NCI-H1694 (cell line): ENCODE measurements at places on chromosomes 11 and 22.

- DNase-seq, result no peak
These were observed 7.0 kb downstream of the SEPTIN3 start for GRCh38 chr22:41976070-41976901.

DNA sequence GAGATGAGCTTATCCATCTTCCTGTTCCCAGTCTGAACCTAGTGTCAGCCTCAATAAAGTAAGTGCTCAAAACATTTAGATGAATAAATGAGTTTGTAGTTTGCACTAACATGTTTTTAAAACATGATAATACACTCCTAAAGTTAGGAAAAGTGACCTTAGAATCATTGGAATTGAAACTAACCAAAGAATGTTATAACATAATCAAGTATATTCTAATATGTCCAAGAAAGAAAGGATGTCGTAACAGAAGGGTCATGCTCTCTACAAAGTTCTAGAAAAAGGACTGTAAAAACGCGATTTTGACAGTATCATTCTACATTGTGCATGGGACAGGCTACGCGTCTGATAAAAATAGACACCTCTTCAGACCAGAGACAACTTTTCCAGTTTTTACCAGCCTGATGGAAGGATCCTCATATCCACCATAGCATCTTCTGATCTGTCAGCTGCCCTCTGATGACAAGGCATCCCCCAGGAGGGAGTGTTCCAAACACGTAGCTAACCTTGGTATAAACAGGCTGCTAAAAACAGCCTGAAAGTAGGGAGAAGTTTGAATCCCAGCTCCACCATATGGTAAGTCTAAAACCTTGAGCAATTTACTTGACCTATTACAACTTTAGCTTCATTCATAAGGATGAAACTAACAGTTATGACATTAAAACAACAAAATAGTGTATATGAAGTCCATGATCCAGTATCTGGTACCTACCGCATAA is 30.2 kb downstream of the CLMP start:
- DNase-seq, result no peak

- DNase-seq, result no peak
These were observed 104.7 kb upstream of the E2F8 start for GRCh38 chr11:19345519-19345847.

DNA sequence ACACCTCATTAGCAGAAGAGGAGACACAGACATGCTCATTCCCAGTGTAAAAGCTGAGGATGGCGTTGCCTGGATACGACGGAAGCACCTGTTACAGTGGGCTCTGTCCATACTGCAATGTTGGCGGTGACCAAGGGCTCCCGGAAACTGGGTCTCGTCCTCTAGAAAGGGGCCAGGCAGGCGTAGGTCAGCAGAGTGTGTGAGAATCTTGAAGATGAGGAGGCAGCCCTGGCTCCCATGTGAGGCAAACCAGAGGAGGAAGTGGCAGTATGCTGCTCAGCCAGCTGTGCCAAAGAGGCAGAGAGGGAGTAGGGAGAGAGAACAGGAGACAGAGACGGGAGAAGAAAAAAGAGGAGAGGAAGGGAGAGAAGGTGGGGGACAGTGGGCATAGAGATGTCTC is 10.3 kb downstream of the LTO1 start:
- DNase-seq, result no peak

DNA sequence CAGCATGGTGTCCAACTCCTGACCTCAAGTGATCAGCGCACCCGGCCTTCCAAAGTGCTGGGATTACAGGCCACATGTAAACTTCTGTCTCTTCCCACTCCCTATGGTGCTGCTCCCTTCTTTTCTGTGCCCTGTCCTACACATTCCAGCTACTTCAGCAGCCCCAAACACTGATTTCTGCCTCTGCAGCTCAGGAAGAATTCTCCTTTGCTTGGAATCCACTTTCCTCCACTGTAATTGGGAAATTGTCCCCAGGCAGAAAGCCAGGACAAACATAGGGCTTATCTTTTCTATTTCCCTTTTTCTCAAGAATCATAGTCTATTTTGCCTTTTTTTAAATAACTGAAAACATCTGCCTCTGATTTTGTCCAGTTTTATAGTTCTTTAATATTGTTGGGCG is 21.3 kb upstream of the DRG1 start:
- no peak for DNase-seq

DNA sequence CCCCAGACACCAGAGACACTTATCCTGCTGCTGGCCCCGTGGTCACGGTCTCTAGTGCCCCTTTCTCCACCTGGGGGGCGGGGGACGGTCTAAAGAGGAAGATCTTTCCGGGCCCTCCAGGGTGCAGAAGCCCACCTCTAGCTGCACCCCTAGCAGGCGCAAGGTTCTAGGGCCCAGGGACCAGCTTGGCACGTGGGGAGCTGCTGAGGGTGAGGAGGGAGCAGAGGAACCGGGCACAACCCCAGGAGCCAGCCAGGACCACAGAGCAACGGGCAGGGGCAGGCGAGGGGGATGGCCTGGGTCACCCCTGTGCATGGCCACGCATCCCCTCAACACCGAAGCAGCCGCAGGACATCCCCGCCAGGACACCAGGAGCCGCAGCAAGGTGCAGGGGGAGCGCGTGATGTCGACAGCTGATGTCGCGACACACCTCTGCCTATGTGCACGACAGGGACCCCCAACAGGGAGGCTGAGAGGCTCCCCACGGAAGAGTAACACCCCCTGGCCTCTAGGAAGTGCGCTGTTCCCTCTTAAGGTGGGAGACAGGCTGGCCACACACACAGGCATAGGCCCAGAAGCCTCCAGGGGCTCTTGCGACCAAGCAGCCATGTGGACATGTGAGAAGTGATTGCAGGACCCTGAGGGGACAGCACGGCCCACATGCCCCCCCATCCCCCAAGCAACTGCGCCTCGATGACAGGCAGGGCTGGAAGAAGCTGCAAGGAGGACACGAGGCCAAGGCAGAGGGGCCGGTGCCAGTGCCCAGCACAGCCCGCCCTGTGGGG is 5.1 kb downstream of the LRFN4 start:
- DNase-seq, result no peak

DNA sequence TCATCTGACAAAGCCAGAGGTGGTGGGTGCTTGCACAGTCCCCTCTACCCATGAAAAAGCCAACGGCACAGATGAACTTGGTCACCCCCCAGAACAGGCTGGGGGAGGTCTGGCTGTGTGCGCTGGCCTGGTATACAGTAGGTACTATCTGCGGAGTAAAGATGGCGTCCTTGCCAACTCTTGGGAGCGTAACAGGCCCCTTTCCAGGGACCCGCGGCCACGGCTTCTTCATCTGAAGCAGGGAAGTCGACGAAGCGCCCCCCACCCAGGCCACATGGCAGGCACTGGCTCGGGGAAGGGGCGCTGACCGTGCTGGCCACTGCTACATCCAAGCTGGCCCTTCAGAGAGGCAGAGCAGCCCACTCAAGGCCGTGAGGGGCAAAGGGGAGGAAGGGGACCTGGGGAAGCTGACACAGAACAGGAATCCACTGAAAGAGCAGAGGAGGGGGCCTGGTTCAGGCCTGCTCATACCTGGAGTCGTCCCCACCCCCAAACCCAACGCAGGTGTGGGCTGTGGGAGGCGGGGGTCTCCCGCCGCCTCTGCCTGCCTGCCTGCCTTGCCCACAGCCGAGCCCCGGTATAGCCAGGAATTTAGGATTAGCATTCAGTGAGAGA is 75.7 kb downstream of the CELSR1 start:
- DNase-seq, result no peak

- no peak for DNase-seq
These were observed 48.0 kb upstream of the CEP126 start for GRCh38 chr11:101866619-101867491.

DNA sequence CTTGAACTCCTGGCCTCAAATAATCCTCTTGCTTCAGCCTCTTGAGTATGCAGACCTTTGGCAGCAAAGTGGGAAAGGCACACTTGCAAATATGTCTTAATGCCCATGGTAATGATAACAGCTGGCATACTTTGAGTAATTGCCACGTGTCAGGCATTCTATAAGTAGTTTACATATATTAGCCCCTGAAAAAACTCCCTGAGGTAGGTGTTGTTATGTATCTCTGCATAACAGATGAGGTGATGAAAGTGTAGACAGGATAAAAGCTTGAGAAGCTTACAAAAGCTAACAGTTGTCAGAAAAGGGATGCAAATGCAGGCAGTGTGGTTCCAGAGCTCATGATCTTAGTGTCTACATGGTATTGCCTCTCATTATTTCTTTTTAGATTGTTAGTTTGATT is 291.1 kb upstream of the C11orf87 start:
- DNase-seq, result no peak
